Transverse colon (tissue), 4 donors: ENCODE measurements at places on chromosomes 3 and 15. TPM values are rescaled to one million over a fixed set of nuclear protein-coding genes. Genes with fewer than 3 reads are reported as not detected.

The KNG1 gene
- total RNA-seq: 1.6 TPM

The CYP1A1 gene
- total RNA-seq: not detected

The SNUPN gene
- 29.5 TPM for total RNA-seq

The HHLA2 gene
- 26.7 TPM for total RNA-seq

The STOML1 gene
- total RNA-seq: 0.75 TPM
